SJCRH30 (cell line): ENCODE measurements at places on chromosomes 13 and 19. TPM values are rescaled to one million over a fixed set of nuclear protein-coding genes. Genes with fewer than 3 reads are reported as not detected.

GRCh38 chr13:44837250-44837649 is 152.0 kb downstream of the NUFIP1 start:
- no peak for DNase-seq

DNA sequence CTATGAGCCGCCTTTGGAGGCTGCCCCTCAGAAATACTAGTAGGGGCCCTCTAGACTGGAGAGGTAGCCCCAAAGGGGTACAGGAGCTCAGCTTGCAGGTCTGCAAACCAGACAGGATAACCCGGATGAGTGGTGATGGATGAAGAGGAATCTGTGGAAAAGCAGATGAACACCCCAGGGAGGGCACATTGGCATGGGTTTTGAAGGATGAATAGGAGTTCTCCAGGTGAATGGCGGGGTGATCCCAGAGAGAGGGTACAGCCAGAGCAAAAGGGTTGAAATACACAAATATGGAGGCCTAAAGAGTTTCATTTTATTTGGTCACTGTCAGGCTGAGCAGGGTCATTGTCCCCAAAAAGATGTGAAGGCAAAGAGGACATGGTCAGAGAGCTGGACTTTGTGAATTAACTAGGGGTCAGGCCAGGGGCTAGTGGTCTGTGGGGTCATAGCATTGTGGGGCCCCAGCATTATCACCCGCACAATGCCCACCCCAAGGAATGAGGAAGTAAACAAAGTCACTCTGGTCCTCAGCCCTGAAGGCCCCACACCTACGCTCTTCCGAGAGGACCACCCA is 4.8 kb downstream of the NR2F6 start:
- no peak for DNase-seq

- DNase-seq = no peak
Observed at GRCh38 chr13:101401196-101401595, 15.1 kb downstream of the NALCN start.

DNA sequence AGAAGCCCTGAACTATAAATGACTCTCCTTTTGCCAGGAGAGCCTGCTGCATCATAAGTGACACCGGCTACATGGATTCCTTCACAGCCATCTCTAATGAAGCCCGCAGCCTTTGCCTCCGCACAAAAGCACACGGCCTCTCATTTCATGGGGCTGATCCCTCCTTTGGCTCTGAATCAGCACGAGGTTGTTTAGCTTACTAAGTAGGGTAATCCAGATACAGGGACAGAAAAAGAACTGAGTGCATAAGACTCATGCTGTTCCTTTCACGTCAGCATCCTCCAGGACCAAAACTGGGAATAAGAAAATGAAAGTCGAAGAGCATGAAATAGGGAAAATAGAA is 136.3 kb downstream of the DCT start:
- peak; percentile 46 for DNase-seq

DNA sequence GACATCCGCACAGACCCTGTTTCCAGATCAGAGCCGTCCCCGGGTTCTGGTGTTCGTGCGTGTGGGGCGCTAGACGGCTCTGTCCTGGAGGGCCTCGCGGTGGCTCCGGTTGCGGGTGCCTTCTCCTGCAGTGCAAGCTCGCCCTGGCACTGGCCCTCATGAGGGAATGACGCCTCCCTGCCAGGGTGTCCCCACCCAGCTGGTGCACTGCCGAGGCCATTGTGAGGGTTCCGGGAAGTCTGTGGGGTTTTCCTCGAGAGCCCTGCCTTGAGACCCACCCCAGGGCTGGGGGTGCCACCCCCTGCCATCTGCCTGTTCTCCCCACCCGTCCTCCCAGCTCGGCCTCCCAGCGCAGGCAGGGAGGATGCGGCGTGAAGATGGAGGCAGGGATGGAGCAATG is 19.2 kb upstream of the GNA15 start:
- DNase-seq = no peak

- no peak for DNase-seq
Observed at GRCh38 chr13:50527188-50527587, 316.3 kb downstream of the DLEU7 start.

GRCh38 chr19:977058-977464 is 7.1 kb upstream of the WDR18 start:
- DNase-seq = peak; percentile 60

- DNase-seq = no peak
Observed at GRCh38 chr19:6586726-6587092, 4.2 kb downstream of the CD70 start.

- DNase-seq = no peak
Observed at GRCh38 chr19:41434450-41434849, 5.3 kb downstream of the DMAC2 start.

DNA sequence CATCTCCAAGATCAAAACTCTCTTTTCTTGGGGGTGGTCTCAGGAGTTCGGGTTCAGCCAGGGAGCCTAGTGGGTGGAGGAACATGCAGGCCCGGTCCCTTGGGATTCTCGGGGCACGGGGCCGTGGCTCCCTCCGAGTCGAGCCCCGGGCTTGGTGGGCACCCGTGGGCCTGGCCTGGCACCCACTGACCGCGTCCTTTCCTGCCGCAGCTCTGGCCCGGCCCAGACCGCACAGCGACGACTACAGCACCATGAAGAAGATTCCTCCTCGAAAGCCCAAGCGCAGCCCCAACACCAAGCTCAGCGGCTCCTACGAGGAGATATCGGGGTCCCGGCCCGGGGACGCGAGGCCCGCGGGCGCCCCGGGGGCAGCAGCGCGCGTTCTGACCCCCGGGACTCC is 510.6 kb downstream of the MYO16 start:
- DNase-seq = no peak

GRCh38 chr13:27280009-27280656 is 9.5 kb downstream of the RASL11A start:
- no peak for DNase-seq

ANGPTL8 gene
- total RNA-seq = not detected in 2 replicates

DPF1 gene
- total RNA-seq = 8.1 and 10.6 TPM in 2 replicates

DAND5 gene
- not detected in 2 replicates for total RNA-seq

LRG1 gene
- total RNA-seq = 0.15 and 0.38 TPM in 2 replicates

PTH2 gene
- not detected in 2 replicates for total RNA-seq
